ENCODE measurements at places on chromosomes 4 and X. TPM values are rescaled to one million over a fixed set of nuclear protein-coding genes. Genes with fewer than 3 reads are reported as not detected.

DNA sequence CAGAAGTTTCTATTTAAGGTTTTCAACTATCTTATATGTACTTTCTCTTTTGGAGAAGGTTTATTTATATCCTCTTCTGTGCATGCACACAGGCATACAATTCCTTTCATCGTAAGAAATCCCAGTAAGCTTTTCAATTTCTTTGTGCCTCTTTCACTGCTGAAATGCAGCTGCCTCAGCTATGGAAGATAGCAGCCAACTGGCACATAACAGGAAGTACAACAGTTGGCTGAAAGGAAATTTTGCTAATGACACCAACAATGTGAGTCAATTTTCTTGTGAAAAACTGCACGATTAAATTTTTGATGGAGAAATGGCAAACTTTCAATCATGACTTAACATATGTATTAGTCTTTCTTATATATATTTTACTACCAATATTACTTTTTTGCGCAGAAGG is 74.5 kb upstream of the PAQR3 start:
- H3K36me3 ChIP-seq, result no peaks in the 10 kb centered on the region
- H3K27ac ChIP-seq, result no peak overlapping the region
- no peak overlapping the region for H3K4me3 ChIP-seq
- no peaks in the 10 kb centered on the region for H3K4me1 ChIP-seq

DNA sequence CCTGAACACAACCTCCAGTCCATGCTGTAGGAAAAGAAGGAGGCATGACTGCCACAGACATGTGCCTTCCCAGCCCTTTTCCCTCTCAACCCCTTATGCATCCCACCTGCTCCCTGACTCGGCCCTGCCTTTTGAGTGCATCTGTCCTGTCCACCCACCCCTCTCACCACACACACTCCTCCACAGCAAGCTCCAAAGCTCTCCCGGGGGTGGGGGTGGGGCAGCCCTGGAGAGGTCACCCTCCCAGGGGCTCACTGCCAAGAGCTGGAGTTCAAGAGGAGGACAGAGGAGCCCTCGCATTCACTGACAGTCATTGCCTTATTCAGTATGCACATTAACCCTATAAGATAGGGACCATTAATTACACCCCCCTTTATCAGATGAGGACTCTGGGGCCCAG is 46.6 kb upstream of the MAMLD1 start:
- H3K4me3 ChIP-seq, result no peak overlapping the region
- H3K36me3 ChIP-seq, result no peaks in the 10 kb centered on the region
- no peak for DNase-seq
- H3K27me3 ChIP-seq, result no peaks in the 10 kb centered on the region
- no peak overlapping the region for H3K27ac ChIP-seq

DNA sequence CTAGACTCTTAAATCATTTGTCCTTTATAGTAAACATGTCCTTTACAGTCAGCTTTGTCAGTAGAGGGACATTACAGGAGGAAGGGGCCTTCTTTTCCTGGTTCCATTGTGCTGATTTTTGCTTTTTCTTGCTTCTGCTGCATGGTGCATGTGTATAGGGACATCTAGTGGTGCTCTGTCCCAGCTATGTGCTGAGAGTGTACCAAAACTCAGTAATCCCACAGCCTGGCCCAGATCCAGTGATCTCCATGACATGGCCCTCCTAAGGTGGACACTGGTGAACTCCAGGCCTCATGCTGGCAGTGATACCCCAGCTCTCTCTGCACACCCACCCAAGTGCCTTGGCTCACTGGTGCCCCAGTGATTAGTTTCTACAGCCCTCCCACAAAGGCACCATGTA is 45.2 kb downstream of the MAGEB17 start:
- no peak for DNase-seq
- peaks cover 8% of the 10 kb centered on the region for H3K4me1 ChIP-seq
- no peak overlapping the region for H3K27ac ChIP-seq

GRCh38 chr4:115918149-115918548 is 804.7 kb upstream of the NDST4 start:
- DNase-seq, result no peak
- no peaks in the 10 kb centered on the region for H3K27me3 ChIP-seq
- no peak overlapping the region for H3K4me3 ChIP-seq
- no peaks in the 10 kb centered on the region for H3K4me1 ChIP-seq

Gene SPACA5
- not detected for total RNA-seq

Gene HS3ST1
- total RNA-seq, result 2.5 TPM

Gene MFAP3L
- total RNA-seq, result 10.1 TPM

Measured in type B pancreatic cell (in vitro differentiated cells).